Neuronal stem cell (in vitro differentiated cells): ENCODE measurements at places on chromosomes 2 and 18.

- DNase-seq, result no peak
- H3K36me3 ChIP-seq, result no peaks in the 10 kb centered on the region
- no peak overlapping the region for H3K4me3 ChIP-seq
Measured at GRCh38 chr18:49879271-49879580, 65.9 kb upstream of the ACAA2 start.

GRCh38 chr18:21163647-21164547 lies 52.3 kb upstream of the ROCK1 start:
- DNase-seq, result no peak
- no peaks in the 10 kb centered on the region for H3K36me3 ChIP-seq
- H3K27ac ChIP-seq, result no peak overlapping the region
- H3K27me3 ChIP-seq, result no peaks in the 10 kb centered on the region
- H3K4me3 ChIP-seq, result no peak overlapping the region
- H3K4me1 ChIP-seq, result peaks cover 2% of the 10 kb centered on the region

- no peak overlapping the region for H3K4me3 ChIP-seq
- no peak overlapping the region for H3K27ac ChIP-seq
- peaks cover 7% of the 10 kb centered on the region for H3K4me1 ChIP-seq
- H3K27me3 ChIP-seq, result no peaks in the 10 kb centered on the region
Measured at GRCh38 chr2:111944531-111945210, 46.3 kb downstream of the MERTK start.

DNA sequence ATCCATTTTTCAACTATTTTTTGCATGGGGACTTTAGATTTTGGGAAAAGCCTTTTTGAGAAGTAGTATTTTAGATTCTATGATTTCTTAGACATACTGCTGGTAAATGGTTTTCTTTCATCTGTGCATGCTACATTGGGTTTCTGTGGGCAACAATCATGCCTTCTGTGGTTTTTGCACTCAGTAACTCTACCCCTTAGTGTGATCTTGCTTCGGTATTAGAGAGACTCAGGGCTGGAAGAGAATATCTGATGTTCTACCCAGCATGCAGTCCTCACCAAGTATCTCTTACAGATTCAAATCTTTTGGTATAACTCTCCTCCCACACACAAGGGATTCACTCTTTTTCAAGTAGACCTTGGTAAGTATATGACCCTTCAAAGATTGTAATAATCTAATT lies 183.0 kb downstream of the PMAIP1 start:
- H3K4me3 ChIP-seq, result no peak overlapping the region
- H3K27me3 ChIP-seq, result no peaks in the 10 kb centered on the region
- no peak overlapping the region for H3K27ac ChIP-seq
- H3K36me3 ChIP-seq, result no peaks in the 10 kb centered on the region

DNA sequence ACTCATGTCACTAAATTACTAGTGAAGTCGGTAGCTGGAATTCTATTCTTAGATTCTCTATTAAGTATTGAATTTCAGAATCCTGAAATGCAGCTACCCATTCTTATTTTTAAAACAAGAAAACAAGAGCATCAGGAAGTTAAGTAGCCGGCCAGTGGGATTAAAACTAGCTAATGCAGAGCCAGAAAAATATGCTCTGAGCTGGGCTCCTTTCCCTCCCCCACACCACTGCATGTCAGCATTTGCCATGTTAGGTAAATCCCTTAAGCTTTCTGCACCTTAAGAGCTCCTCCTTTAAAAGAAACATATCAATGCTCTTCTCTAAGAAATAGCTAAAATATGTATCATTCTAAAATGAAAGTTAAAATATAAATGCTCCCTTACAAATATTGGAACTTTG lies 72.2 kb upstream of the MFF start:
- no peaks in the 10 kb centered on the region for H3K36me3 ChIP-seq
- no peaks in the 10 kb centered on the region for H3K4me1 ChIP-seq
- DNase-seq, result no peak

- H3K36me3 ChIP-seq, result no peaks in the 10 kb centered on the region
- H3K4me3 ChIP-seq, result no peak overlapping the region
- H3K27me3 ChIP-seq, result no peaks in the 10 kb centered on the region
Measured at GRCh38 chr2:151568501-151568900, 158.8 kb downstream of the RIF1 start.

DNA sequence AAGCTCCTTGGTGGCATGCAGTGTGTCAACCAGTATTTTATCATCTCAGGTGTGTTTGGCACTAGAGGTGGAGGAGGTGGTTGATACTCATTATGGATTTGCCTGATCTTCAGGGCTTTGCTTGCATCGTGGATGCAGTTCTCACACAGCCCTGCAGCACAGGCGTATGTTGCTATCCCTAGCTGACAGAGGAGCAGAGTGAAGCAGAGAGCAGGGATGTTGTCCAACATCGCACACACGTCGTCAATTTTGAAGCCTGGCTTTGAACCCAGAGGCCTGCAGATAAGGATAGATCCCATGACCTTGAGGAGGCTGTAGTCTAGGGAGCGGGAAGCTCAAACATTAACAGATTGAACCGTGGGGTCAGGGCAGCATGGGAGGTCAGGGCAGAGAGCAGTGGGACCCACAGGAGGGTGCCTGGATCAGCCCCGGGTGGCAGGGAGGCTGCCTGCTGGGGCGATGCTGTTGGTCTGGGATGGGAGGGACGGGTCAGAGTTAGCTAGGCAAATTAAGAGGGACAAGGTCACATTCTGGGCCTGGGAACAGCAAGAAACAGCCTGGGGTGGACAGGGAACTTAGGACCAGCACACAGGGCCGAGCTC lies 4.2 kb downstream of the RNF144A start:
- peaks cover 4% of the 10 kb centered on the region for H3K4me1 ChIP-seq
- peaks cover 5% of the 10 kb centered on the region for H3K36me3 ChIP-seq
- H3K27ac ChIP-seq, result no peak overlapping the region
- H3K4me3 ChIP-seq, result peak overlapping the region; percentile 11
- H3K27me3 ChIP-seq, result no peaks in the 10 kb centered on the region
- DNase-seq, result no peak

DNA sequence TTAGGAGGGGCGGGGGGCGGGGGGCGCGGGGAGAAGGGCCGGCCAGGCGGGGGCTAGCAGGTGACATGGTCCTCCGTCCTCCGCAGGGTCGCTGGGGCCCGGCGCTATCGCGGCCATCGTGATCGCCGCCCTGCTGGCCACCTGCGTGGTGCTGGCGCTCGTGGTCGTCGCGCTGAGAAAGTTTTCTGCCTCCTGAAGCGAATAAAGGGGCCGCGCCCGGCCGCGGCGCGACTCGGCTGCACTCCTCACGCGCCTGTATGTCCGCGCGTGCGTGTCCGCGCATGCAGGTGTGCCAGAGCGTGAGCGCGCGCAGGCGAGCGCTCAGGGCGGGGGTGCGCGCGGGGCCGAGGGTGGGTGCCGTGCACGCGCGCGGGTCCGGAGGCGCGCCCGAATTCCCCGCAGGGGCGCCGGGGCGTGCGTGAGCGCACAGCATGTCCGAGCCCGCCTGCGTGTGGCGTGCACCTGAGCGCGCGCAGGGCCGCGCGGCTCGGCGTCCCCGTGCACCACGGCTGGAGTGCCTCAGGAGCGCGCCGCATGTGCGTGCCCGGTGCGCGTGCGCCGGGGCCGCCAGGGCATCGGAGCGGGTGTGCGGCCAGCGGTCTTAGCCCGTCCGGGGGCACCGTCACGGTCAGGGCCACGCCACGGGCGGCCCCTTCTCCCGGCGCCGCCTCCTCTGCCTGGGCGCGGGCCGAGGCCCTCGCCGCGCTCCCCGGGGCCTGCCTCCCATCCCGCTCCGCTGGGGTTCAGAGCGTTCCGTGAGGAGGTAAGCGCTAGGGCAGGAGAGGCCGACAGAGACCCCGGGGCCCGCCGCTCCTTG lies 6.3 kb downstream of the SNORC start:
- peak overlapping the region; percentile 32 for H3K4me3 ChIP-seq
- H3K36me3 ChIP-seq, result no peaks in the 10 kb centered on the region
- H3K27ac ChIP-seq, result no peak overlapping the region
- DNase-seq, result peak; percentile 24
- H3K27me3 ChIP-seq, result peaks cover 24% of the 10 kb centered on the region

- peak overlapping the region; percentile 31 for H3K4me3 ChIP-seq
- DNase-seq, result no peak
- peaks cover 7% of the 10 kb centered on the region for H3K4me1 ChIP-seq
- H3K36me3 ChIP-seq, result no peaks in the 10 kb centered on the region
- H3K27ac ChIP-seq, result no peak overlapping the region
- H3K27me3 ChIP-seq, result no peaks in the 10 kb centered on the region
Measured at GRCh38 chr2:239694487-239694886, 293.7 kb upstream of the HDAC4 start.

DNA sequence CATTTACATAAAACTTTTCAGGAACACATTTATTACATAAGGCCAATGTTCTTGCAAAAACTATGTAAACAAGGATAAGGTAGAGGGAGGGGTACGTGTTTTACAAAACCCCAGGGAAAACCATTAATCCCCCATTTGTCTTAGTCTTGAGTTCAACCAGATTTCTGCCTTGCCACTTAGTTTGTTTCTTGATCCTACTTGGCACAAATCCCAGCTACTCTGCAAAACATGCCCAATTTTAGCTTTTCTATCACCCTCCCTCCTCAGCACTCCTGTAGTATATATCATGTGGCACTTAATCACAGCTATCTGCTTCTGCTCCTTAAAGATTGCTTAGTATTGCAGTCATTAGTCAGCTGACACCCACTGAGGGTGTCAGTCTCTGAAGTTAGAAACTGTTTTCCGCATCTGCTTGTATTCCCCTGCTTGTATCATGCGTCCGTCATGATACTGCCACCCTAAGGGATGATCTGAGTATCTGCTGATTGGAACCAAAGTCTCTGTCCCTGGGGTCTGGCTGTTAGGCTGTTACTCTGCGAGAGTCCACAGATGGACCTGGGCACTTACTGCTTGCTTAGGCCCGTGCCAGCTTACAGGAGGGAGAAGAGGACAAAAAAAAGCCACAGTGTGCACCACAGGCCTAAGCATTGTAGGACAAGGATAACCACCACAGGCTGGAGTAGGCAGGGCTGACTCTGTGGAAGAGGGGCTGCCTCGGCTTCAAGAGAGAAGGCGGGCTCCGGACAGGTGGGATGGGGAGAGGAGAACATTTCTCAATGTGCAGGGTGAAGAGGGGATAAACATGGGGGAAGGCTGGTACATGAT lies 82.2 kb downstream of the EPAS1 start:
- H3K4me3 ChIP-seq, result no peak overlapping the region
- no peak for DNase-seq
- no peaks in the 10 kb centered on the region for H3K4me1 ChIP-seq

GRCh38 chr2:49154140-49154539 lies at the start of gene FSHR:
FSHR (minus strand) TSS chr2:49154515; CDS start chr2:49154417, 98 bp downstream.
- no peaks in the 10 kb centered on the region for H3K27me3 ChIP-seq
- H3K36me3 ChIP-seq, result no peaks in the 10 kb centered on the region
- no peaks in the 10 kb centered on the region for H3K4me1 ChIP-seq
- H3K27ac ChIP-seq, result no peak within 1 kb of the TSS

- no peak for DNase-seq
- H3K27me3 ChIP-seq, result no peaks in the 10 kb centered on the region
- H3K27ac ChIP-seq, result no peak overlapping the region
Measured at GRCh38 chr2:167127135-167127534, 238.9 kb downstream of the XIRP2 start.

GRCh38 chr2:200693836-200694470 lies 108.1 kb downstream of the AOX1 start:
- no peak overlapping the region for H3K4me3 ChIP-seq
- H3K4me1 ChIP-seq, result peaks cover 2% of the 10 kb centered on the region
- no peak overlapping the region for H3K27ac ChIP-seq

DNA sequence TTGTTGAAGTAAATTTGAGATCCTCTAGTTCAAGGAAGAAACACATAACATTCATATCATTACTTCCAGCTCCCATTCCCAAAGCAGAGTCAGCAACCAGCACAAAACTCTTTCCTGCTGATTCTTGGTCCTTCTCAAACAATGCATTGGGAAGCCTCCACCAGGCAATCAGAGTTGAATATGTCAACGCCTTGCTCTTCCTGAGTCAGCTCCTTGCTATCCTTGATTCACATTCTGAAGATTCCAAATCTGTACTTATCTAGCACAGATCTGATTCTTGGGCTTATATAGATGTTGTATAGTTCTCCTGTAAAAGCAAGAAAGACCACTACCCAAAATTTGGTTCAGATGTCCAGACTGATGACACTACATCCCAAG lies 29.6 kb downstream of the CFAP210 start:
- no peaks in the 10 kb centered on the region for H3K27me3 ChIP-seq
- no peak overlapping the region for H3K27ac ChIP-seq
- DNase-seq, result no peak
- H3K4me3 ChIP-seq, result no peak overlapping the region
- no peaks in the 10 kb centered on the region for H3K36me3 ChIP-seq
- H3K4me1 ChIP-seq, result no peaks in the 10 kb centered on the region

DNA sequence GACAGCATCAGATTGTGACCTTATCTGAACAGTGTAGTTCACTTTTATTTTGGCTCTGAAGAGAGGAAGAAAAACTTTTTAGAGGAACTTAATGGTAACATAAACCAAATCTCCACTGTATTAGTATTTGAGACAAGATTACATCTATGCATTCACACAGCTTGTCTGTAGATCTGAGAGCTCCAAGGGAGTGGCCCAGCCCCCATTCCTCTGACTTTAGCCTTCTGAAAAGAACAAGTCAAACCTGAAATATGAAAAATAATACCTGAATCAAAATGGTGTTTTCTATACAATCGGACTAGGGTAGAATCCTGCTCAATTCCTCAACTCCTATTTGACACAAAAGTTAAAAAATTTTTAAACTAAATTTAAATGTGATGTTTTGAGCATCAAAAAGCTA lies 23.1 kb downstream of the STARD7 start:
- no peak for DNase-seq
- H3K4me1 ChIP-seq, result no peaks in the 10 kb centered on the region
- H3K27me3 ChIP-seq, result no peaks in the 10 kb centered on the region
- H3K36me3 ChIP-seq, result peaks cover 25% of the 10 kb centered on the region

DNA sequence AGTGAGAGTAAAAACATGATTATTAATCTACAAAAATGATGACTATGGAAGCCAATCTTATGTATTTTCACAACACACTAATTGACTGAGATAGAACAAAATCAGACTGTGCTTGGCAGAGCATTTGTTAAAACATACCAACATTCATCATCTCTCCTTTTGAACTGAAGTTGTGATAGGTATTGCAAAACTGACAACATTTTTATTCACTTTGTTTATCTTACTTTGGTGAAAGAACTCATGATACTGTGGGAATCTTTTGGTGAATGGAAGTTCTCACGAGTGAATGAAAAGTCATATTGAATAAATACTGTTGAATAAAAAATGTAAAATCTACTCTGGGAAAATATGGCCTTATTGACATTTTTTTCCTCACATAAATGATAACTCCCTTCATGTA lies 1430.2 kb upstream of the PIK3C3 start:
- no peak overlapping the region for H3K4me3 ChIP-seq
- no peak for DNase-seq
- H3K4me1 ChIP-seq, result no peaks in the 10 kb centered on the region
- no peak overlapping the region for H3K27ac ChIP-seq
- no peaks in the 10 kb centered on the region for H3K36me3 ChIP-seq
- no peaks in the 10 kb centered on the region for H3K27me3 ChIP-seq

DNA sequence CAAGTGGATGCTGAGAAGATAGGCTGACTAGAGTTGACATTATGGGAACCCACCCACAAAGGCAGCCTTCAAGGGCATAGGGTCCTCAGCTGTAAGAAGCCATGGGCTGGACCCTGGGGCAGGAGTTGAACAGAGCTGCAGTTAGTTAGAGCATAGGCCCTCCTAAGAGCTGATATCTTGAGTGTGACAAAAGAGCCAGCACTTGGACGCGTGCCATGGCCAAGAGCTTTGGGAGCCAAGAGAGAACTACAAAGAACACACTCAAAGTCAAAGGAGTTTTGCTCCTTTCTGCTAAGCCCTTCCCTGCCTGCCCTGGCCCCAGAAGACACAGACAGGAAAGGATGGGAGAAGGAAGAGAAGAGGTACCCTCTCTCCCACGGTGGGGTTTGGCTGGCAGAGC lies 29.9 kb upstream of the AGAP1 start:
- no peaks in the 10 kb centered on the region for H3K36me3 ChIP-seq
- H3K27ac ChIP-seq, result no peak overlapping the region
- no peak overlapping the region for H3K4me3 ChIP-seq
- DNase-seq, result no peak
- H3K4me1 ChIP-seq, result peaks cover 1% of the 10 kb centered on the region
- peaks cover 16% of the 10 kb centered on the region for H3K27me3 ChIP-seq
